Cardiac septum (tissue), 1 donor: ENCODE measurements at places on chromosomes 1 and 21. TPM values are rescaled to one million over a fixed set of nuclear protein-coding genes. Genes with fewer than 3 reads are reported as not detected.

Gene OR2T2
- not detected for total RNA-seq

DNA sequence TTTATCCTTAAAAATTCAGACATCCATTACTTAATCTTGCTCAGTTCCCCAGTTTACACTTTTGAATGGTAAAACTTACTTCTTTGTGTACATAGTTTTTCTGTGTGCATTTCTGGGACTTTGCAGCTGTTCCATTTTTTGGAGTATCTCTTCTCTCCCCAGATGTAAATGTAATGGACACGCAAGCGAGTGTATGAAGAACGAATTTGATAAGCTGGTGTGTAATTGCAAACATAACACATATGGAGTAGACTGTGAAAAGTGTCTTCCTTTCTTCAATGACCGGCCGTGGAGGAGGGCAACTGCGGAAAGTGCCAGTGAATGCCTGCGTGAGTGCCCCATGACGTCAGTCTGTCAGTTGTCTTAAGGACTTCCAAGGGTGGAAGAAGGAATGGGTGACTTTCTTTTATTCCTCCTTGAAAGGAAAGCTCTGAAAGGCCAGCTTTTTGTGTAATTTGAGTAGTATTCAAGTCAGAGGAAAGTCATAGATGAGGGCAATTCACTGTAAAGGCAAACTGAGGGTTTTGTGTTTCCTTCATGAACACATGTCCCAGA lies 75.7 kb upstream of the LAMC2 start:
- DNase-seq = no peak

GRCh38 chr1:220787069-220787619 lies 431 bp downstream of the MTARC1 start:
- no peak for DNase-seq

- DNase-seq = peak; percentile 50
Observed at GRCh38 chr1:5979536-5980313, 12.5 kb downstream of the NPHP4 start.

DNA sequence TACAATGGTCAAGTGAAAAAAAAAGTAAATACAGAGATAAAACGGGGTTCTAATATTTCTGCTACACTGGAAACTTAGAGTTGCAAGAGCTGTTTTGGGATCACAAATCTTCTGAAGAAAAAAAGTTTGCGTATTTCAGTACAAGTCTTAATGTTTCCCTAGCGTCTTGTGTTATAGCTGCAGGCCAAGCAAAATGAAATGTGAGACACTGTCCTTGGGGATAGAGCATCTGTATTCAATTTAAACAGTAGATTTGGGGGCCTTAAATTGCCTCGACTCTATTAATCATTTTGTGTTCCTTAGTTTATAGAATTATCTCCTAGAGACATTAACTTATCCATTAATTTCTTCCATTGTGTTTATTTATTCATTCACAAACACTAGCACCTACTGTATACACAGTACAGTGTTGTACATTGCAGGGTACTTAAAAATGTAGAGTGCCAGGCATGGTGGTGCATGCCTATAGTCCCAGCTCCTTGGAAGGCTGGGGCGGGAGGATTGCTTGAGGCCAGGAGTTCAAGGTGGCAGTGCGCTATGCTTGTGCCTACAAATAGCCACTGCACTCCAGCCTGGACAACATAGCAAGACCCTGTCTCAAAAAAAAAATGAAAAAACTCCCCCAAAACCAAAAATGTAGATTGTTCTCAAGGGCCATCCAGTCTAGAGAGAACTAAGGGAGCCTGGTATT lies 7.9 kb downstream of the DISC1 start:
- DNase-seq = no peak

- DNase-seq = no peak
Observed at GRCh38 chr1:84781946-84782771, 91.9 kb upstream of the SSX2IP start.

Gene CRP
- not detected for total RNA-seq

DNA sequence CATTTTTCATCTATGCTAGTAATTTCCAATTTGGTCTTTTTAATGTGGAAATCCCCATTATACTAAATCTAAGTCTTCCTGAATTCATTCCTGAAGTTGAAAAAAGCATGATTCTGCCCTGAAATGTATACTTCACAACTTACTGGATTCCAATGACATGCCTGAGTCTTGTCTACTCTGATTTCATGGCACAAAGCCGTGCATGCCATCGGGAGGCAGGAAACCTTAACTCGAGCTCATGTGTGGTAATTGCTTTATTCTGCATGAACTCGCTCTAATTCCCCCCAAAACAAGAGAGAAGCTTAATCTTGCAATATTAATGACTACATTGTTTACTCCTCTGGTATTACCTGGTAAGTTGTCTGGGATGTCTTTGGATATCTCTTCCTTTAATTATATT lies 39.6 kb upstream of the PBX1 start:
- DNase-seq = no peak

Gene FAM3B
- not detected for total RNA-seq

DNA sequence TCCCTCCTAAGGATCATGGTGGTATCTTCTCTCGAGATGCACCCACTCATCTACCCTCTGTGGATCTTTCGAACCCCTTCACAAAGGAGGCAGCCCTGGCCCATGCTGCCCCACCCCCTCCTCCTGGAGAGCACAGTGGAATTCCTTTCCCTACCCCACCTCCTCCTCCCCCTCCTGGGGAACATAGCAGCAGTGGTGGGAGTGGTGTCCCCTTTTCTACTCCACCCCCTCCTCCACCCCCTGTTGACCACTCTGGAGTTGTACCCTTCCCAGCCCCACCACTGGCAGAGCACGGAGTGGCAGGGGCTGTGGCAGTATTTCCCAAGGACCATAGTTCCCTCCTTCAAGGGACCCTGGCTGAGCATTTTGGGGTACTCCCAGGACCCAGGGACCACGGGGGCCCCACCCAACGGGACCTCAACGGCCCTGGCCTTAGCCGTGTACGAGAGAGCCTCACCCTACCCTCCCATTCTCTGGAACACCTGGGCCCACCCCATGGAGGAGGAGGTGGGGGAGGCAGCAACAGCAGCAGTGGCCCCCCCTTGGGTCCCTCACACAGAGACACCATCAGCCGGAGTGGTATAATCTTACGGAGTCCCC lies 14.5 kb upstream of the TARS2 start:
- DNase-seq = no peak

Gene LCA5L
- total RNA-seq = 1.7 TPM

- no peak for DNase-seq
Observed at GRCh38 chr1:92843429-92844352, 11.9 kb downstream of the RPL5 start.

Gene LAD1
- 12.4 TPM for total RNA-seq
